Activated naive CD4-positive, alpha-beta T cell treated with anti-CD3 and anti-CD28 coated beads, Interleukin-2, amount 50 U/mL, for 72 hours (primary cell): ENCODE measurements at places on chromosomes 5 and 9.

GRCh38 chr5:143207563-143208364 is 195.7 kb downstream of the NR3C1 start:
- DNase-seq, result no peak

DNA sequence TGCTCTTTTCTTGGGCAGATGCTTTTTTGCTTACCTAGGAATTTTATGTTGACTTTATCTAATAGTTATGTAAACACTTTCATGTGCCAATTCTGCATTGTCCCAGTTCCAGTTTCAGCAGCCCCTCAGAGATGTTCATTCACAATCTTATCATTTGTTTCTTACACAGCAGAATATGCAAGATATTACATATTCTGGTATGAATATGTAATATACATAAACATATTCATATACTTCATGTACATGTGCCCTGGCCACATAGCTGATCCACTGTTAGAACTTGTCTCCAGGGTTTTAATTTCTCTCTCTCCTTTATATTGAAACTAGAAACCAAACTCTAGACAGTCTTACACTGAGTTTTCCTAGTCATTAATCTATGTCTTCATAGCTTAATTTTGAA is 90.2 kb upstream of the PARP8 start:
- no peak for DNase-seq

DNA sequence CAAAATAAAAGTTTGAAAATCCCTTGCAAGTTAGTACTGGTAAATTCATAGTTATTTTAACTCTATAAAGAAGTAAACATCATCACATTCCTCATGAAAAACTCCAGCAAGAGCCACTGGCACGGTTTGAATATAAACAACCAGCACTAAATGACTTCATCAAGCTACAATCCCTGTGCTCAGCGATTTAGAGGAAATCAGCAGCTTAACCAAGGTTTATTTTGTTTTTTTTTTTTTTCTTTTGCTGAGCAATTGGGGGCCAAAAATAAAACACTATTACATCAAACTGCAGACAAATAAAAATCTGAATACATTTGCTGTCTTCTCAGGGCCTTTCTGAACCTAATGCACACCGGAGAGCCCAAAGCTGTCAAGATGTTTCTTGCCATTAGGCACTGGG is 106.2 kb upstream of the SLC24A2 start:
- DNase-seq, result no peak

GRCh38 chr9:100216178-100216787 is 117.2 kb downstream of the INVS start:
- DNase-seq, result no peak

- DNase-seq, result no peak
Observed at GRCh38 chr9:72949244-72949582, 3.6 kb downstream of the ALDH1A1 start.

DNA sequence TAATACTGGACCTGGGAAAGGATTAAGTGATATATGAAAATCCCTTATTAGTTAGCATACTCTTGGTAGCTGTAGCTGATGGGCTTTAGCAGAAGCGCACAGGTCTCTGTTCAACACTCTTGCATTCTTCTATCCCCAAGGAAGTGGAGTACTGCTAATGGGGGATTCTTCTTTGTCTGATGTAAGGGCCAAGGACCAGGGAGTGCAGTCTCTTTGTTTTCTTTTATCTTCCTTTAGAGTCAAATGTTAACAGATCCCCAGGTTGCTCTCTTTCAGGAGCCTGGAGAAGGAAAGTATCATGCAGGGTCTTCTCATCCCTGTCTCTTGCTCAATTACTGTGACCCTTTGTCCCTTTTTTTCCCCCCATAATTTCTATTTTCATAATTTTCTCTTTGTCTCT is 1146.9 kb upstream of the DMAC1 start:
- no peak for DNase-seq

DNA sequence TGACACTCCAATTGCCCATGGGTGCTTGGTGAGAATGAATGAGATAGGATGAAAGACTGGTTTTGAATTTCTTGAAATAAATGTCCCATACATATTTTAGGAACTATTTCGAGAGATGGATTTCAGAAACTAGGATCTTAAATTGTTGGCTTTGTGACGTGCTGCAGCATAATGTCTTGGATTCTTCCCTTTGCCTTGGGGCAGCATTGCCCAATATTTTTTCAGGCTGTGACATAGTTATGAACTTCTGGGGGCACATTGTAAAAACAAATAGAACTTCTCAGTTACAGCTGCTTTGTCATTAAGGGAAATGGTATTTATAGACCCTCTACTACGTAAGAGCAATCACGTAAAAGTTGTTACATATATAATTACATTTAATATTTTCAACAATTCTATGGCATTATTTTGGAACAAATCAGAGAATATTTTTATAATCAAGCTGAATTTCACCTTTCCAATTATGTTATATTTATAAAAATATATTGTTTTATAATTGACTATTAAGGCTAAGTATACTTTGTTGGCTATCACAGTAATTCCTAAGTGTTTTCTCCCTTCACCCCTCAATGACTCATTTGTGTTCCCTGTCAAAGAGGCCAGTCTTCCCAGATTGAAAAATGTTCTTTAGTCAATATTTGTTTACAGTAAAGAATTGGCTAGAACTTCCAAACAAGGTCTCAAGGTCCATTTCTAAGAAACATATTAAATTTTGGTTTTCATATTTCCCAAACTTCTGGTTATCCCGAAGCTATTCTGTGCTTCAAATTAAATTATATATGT is 1388.3 kb upstream of the ACO1 start:
- no peak for DNase-seq

DNA sequence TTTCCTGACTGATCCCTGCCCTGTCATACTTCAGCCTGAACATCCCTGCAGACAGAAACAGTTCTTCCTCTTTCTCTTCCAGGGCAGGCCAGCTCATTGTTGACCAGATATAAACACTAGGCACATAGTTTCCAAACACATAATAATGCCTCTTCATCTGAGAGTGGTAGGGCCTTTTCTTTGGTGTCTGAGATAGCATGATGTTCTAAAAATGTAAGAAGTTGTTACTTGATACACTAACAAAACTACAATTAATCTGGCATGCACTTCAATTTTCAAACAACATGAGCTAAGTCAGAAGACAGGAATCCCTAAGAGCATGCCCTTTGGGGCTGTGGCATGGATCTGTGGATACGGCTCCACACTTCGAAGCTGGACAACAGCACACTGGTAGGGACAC is 246.6 kb downstream of the SPOCK1 start:
- DNase-seq, result no peak

DNA sequence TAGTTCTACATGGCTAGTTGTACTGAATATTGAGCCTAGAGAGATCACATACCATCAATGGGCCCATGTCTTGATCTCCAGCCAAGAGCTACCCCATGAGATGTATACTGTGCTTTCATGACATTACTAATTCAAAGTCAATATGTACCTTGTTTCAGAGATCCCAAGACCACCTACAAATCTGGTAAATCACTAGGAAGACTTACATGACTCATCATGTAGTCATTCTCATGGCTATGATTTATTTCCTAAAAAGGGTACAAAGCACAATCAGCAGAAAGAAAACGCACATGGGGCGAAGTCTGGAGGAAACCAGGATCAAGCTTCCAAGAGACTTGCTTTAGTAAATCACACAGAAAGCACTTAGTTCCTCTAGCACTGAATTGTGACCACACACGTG is 103.0 kb downstream of the PCSK5 start:
- no peak for DNase-seq

GRCh38 chr5:67003935-67004729 is 192.5 kb downstream of the CD180 start:
- DNase-seq, result peak; percentile 95

DNA sequence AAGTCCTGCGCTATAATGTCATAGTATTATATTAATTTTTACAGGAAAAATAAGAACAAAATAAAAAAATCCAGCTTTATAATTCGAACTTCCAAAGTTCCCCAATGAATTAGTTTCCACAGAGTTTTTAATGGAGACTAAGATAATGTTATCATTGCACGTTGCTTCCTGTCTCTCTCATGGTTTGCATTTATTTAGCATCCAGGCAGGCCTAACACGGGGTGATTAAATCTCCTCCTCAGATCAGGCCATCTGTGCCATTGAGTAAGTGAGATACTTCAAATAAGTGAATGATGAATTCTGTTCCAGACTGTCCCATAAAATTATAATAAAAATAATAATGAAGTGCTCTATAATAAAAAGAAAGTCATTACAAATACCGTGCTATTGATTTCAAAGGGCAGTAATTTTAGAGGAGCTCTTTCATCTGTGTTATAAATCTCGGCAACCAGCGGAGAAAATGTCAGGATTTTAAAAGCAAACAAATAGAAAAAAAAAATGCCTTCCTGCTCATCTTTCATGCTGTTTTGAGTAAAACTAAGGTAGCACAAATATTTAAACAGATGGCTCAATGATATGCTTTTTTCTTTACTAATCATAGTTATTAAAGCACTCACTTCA is 570.6 kb upstream of the ZNF608 start:
- DNase-seq, result no peak

GRCh38 chr5:111863801-111864200 is 106.8 kb upstream of the NREP start:
- no peak for DNase-seq

- DNase-seq, result no peak
Observed at GRCh38 chr9:85898332-85898731, 42.6 kb upstream of the NAA35 start.

- no peak for DNase-seq
Observed at GRCh38 chr9:71891557-71892189, 19.3 kb downstream of the ABHD17B start.

- no peak for DNase-seq
Observed at GRCh38 chr5:137051161-137051560, 448.0 kb downstream of the SPOCK1 start.

- DNase-seq, result no peak
Observed at GRCh38 chr9:77486463-77486862, 161.7 kb downstream of the GNA14 start.

DNA sequence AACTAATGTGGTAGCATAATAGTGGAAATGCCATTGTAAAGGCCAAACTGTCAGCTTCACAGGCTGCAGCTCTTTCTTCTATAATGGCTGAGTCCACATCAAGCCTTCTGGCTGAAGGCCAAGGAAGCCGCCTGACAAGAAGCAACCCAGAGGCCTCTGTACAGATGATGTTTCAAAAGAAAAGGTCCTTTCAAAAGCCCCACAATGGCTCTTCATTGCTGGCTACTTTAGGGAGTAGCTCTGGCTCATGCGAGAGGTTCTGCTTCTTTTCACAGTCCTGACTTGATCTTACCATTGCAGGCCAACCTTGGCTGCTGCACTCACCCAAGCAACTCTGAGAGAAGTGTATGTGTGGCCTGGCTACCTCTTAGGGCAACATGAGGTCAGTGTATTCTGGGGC is 54.5 kb upstream of the EQTN start:
- DNase-seq, result no peak

- no peak for DNase-seq
Observed at GRCh38 chr5:149437391-149438040, 58.4 kb upstream of the IL17B start.

- no peak for DNase-seq
Observed at GRCh38 chr5:88396000-88396535, 127.4 kb upstream of the TMEM161B start.

GRCh38 chr5:177453852-177454396 is 7.3 kb downstream of the PRR7 start:
- no peak for DNase-seq

GRCh38 chr5:66829358-66829674 is 233.1 kb downstream of the MAST4 start:
- no peak for DNase-seq

GRCh38 chr9:38227656-38228055 is 158.6 kb upstream of the SHB start:
- DNase-seq, result no peak

- DNase-seq, result no peak
Observed at GRCh38 chr9:87119328-87119881, 172.1 kb upstream of the GAS1 start.

DNA sequence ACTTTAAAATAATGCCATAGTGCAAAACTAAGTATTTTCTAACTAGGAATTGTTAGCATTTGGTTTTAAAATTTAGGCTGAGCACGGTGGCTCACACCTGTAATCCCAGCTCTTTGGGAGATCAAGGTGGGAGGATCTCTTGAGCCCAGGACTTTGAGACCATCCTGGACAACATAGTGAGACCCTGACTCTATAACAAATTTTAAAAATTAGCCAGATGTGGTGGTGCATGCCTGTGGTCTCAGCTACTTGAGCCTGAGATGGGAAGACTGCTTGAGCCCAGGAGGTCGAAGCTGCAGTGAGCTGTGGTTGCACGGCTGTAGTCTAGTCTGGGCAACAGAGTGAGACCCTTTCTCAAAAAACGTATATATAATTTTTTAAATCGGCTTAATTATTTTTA is 4.9 kb downstream of the OTULIN start:
- no peak for DNase-seq

GRCh38 chr5:67002832-67003684 is 193.5 kb downstream of the CD180 start:
- no peak for DNase-seq

DNA sequence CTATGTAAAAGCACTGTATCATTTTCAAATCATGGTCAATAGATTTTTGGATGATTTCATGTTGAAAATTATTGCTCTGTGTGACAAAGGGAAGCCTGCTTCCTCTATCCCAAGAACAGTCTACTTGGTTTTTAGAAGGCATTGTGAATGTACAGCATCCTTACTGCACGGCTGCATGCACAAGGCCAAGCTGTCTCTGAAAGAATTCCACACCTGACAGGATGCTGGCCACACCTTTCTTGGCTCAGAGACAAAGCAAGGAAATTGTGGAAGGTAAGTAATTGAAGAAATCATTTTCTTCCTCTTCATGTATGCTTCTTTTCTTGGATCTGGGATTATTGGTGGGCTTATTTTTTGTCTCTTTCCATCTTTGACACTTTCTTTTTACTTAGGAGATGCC is 53.7 kb upstream of the VCAN start:
- no peak for DNase-seq

- DNase-seq, result no peak
Observed at GRCh38 chr5:88544671-88545070, 276.0 kb upstream of the TMEM161B start.

DNA sequence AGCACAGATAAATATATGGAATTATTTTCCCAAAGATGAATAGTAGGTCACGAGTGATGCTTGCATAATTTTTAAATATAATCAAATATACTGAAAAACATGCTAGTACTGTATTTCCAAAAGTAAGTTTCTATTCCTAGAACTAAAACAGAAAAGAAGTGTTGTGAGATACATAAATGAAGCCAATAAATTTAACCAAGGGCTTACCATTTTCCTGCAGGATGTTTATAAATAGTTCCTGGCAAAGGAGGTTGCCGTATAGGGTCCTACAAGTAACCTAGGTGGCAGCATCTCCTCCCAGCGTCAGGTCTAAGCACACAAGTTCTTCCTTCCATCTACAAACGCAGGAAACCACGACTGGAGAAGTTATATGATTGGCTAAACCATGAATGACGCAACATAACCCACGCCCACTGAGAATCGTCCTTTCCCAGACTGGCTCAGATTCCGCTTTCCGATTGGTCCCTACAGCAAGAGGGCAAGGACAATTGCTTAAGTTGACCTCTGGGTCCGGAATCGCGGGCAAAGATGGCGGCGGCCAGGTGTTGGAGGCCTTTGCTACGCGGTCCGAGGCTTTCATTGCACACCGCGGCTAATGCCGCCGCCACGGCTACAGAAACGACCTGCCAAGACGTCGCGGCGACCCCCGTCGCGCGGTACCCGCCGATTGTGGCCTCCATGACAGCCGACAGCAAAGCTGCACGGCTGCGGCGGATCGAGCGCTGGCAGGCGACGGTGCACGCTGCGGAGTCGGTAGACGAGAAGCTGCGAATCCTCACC is at the start of gene MRPS30:
TSS of gene MRPS30 (plus strand) at position 513 of the 780 bp plus-strand sequence. CDS start at position 529, 16 bp downstream.
- peak; percentile 81 for DNase-seq

- no peak for DNase-seq
Observed at GRCh38 chr9:125842242-125842641, 95.1 kb downstream of the PBX3 start.
